Central memory CD8-positive, alpha-beta T cell (primary cell): ENCODE measurements at places on chromosomes 6 and 20.

- no peak for DNase-seq
Observed at GRCh38 chr6:38067263-38067980, 247.9 kb downstream of the ZFAND3 start.

DNA sequence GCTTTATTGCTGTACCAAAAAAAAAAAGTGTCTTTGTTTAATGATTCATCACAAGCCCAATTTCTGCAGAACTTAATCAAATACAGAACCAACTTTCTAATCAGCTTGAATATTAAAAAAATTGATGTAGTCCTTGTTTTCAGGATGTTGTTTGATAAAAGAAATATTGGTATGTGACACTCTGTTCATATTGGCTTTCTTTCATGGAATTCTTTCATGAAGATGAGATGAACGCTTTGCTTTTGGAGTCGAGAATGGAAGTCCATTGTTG, 184.3 kb downstream of the ZNF217 start:
- no peak for DNase-seq

- DNase-seq = no peak
Observed at GRCh38 chr6:103036846-103037245, 1643.3 kb downstream of the GRIK2 start.

GRCh38 chr6:114090626-114091025, 119.7 kb upstream of the HDAC2 start:
- no peak for DNase-seq

GRCh38 chr6:167122041-167122826, 662 bp upstream of the CCR6 start:
- DNase-seq = peak; percentile 21

- no peak for DNase-seq
Observed at GRCh38 chr6:77466055-77466450, 2.8 kb upstream of the HTR1B start.

- peak; percentile 8 for DNase-seq
Observed at GRCh38 chr6:170186006-170186935, 104.6 kb downstream of the DLL1 start.

GRCh38 chr20:3237011-3237957, 1.7 kb downstream of the SLC4A11 start:
- DNase-seq = no peak

- no peak for DNase-seq
Observed at GRCh38 chr6:158536891-158537798, 22.7 kb upstream of the TMEM181 start.

- no peak for DNase-seq
Observed at GRCh38 chr6:98824162-98824901, 10.0 kb upstream of the POU3F2 start.

DNA sequence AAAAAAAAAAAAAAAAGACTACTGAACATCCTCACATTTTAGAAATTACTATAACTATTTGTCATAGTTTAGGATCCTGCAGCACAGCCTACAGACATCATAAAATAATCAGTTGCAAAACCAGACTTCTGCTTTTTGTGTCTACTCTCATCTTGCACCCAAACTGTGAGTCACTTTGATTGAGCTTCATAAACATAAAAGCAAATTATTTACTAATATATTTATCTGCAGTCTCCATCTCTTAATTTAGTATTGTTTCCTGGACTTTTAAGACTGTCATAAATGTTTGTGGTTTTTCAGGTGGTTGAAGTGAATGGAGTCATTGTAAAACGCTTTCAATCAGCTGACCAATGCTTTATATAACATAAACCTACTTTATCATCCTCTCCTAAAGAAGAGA, 14.8 kb upstream of the CALHM6 start:
- DNase-seq = no peak

- DNase-seq = no peak
Observed at GRCh38 chr6:157832250-157832967, 9.4 kb downstream of the SNX9 start.

- DNase-seq = no peak
Observed at GRCh38 chr6:19590501-19591131, 246.6 kb upstream of the ID4 start.

GRCh38 chr6:26273673-26274588, 91.1 kb upstream of the BTN3A2 start:
- DNase-seq = no peak

- no peak for DNase-seq
Observed at GRCh38 chr20:5181958-5182357, 55.1 kb downstream of the CDS2 start.

- DNase-seq = no peak
Observed at GRCh38 chr6:32815996-32816395, 806 bp downstream of the HLA-DOB start.

DNA sequence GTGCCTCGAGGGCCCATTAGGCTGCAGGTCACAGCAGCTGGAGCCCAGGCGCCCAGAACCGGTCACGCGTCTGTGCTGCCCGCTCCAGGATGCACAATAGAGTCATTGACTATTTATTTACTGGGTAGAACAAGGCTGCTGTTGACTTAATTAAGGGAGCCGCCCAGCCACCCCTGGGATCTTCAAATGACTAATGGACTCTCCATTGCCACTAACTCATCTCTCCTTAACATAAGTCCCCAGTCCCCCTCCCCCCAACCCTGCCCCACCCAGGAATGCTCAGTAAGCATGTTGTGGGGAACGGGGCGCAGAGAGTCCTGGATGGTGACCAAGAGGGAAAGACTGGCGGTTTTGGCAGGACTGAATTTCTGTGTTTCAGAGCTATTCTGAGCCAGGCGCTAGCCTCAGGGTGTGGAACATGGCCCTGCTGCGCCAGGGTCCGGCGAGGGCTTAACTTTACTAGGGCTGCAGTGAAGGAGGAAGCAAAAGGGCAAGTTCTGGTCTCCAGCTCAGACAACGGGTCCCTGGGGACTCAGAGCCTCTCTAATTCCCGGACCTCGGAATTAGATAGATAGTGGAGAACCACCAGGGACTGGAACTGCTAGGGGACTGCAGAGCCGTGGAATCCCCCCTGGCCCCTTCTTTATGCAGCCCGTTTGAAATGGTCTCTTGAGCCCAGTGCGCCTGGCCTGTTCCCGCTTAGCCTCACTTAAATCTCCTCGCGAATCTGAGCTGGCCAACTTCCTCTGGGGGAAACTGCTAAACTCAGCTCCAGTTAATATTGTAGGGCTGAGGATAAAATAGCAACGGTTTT, 1.5 kb upstream of the GRIK2 start:
- no peak for DNase-seq

DNA sequence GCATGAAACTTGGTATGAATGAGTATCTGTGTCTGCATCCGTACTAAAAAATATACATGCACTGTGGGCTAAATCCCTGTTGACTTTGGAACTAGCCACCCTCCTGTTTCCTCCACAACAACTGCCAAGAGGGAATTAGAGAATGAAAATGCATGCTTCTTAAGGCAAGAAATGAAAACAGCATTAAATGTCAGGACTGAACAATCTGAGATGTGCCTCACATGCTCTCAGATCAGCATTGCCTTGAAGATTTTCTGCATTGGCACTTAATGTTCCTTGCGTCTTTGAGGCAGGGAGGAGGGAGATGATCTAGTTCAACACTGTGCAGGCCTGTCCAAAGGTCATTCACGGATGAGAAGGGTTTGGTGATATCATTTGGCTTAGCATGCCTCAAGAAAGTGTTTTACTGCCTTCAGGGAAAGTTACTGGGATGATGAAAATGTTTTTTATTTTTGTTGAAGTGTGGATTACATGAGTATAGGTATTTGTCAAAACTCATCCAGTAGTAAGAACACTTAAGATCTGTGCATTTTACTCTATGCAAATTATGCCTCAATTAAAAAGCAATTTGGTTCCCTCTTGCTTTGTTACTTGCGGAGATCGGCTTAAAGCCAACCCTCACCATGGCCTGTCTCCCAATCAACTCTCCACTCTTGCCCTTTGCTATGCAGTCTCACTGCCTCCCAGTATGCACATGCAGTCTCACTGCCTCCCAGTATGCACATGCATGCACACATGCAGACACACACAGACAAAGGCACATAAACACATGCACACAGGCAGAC, 47.5 kb upstream of the RIN2 start:
- no peak for DNase-seq

GRCh38 chr6:15434263-15434662, 188.4 kb downstream of the JARID2 start:
- no peak for DNase-seq

- DNase-seq = no peak
Observed at GRCh38 chr6:5764401-5764955, 242.2 kb downstream of the NRN1 start.

DNA sequence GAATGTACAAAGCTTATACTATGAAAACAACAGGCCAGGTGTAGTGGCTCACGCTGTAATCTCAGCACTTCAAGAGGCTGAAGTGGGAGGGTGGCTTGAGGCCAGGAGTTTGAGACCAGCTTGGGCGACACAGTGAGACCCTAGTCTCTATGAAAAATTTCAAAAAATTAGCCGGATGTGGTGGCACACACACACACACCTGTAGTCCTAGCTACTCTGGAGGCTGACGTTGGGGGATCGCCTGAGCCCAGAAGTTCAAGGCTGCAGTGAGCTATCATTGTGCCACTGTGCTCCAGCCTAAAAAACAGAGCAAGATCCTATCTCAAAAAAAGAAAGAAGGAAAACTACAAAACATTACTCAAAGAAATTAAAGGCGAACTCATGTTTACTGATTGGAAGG, 7.3 kb upstream of the ASF1A start:
- no peak for DNase-seq

GRCh38 chr6:123509112-123509511, 127.6 kb downstream of the TRDN start:
- DNase-seq = no peak

GRCh38 chr20:58313396-58313795, 3.9 kb downstream of the RAB22A start:
- DNase-seq = no peak

GRCh38 chr6:139230391-139230840, 61.4 kb downstream of the TXLNB start:
- DNase-seq = no peak

GRCh38 chr20:48115502-48115901, 330.2 kb upstream of the SULF2 start:
- no peak for DNase-seq

DNA sequence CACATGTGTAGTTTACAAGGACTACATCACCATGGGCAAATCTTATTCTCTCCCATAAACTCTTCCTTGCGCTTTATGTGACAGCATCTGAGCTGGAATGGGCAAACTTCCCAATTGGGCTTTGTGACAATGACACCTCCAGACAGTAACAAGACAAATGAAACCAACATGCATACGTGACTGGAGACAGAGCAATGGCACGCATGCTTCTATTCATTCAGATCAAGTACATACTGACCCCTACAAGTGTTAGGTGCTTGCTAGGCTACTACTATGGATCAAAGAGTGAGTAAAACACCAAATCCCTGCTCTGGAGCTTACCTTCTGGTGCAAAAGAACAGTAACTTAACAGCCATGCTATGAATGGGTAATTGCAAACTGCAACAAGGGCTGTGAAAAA, 394.9 kb downstream of the BTBD9 start:
- no peak for DNase-seq

DNA sequence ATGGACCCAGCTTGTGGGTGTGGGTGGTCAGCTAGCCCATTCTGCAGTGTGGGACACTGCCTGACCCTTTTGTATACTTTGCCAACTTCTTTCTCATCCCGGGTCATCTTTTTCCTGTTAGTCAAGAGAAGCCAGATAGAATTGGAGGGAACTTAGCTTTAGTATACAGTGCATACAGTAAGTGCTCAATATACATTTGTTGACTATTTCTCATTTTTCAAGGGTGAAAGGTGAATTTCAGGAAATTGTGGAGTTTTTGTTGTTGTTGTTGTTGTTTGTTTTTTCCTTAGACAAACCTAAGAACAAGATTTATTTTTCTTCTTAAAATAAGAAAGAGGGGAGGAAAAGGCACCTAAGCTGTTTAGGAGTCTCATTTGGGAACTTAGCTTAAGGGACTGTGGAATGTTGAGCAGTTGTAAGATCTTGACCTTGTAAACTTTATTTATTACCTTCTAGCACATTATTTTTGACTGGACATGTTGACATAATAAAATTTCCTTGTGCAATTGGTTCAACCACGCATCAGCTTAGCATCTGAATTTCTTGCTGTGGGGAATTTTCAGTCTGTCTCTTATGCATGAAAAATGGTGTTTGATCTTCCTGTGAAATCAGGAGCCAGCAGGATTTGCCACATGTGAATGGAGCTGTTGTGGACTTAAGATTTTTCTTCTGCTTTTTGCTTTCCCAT, 113.6 kb downstream of the ARID1B start:
- no peak for DNase-seq

GRCh38 chr6:8108031-8108660, 5.8 kb upstream of the EEF1E1 start:
- no peak for DNase-seq

GRCh38 chr20:15406072-15406471, 1068.7 kb upstream of the FLRT3 start:
- no peak for DNase-seq

GRCh38 chr6:134060491-134061106, 8.2 kb upstream of the SLC2A12 start:
- no peak for DNase-seq

GRCh38 chr6:159959165-159959975, 9.5 kb upstream of the IGF2R start:
- DNase-seq = no peak

DNA sequence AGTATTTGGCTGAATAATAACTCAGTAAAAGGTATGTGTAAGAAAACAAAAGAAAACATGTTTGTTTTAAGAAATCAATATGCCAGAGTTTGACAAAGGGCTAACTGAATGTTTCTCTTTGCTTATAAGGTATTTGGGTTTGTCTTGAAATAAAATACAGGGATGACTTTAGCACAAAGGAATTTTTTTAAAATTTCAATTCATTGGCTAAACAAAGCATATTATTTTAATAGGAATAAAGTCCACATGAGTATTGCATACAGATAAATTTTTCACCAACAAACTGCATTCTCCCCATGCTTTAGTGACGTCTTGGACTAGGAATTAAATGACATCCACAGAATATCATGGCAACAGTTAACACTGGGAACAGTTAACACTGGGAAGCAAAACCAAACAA, 480.0 kb upstream of the JAG1 start:
- DNase-seq = no peak

DNA sequence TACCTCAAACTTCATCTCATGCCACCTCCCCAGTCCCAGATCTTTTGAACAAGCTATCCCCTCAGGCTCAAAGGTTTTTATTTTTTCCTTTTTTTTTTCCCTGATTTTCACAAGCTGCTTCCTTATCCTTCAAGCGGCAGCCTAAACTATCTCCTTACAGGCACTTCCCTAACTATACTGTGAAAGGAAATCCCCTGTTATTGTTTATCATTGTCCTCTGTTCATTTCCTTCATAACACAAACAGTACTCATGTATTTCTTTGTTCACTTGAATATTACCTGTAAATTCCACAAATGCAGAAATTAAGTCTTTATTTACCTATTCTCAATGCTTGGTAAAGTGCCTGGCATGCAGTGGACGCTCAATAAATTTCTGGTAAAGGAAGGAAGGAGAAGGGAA, 48.9 kb downstream of the ME1 start:
- no peak for DNase-seq

GRCh38 chr6:167089243-167090142, 33.4 kb upstream of the CCR6 start:
- DNase-seq = no peak

GRCh38 chr6:163496205-163496604, 81.7 kb downstream of the QKI start:
- no peak for DNase-seq
